ENCODE measurements at places on chromosomes 12 and 14. TPM values are rescaled to one million over a fixed set of nuclear protein-coding genes. Genes with fewer than 3 reads are reported as not detected.

- DNase-seq = no peak
Observed at GRCh38 chr12:130184404-130185090, 22.3 kb downstream of the FZD10 start.

ANKRD33 gene
- not detected for total RNA-seq

IFNG-AS1 gene
- total RNA-seq = 1.1 TPM

LMNTD1 gene
- total RNA-seq = not detected
